IgD-negative memory B cell (primary cell): ENCODE measurements at places on chromosomes 6 and 20. TPM values are rescaled to one million over a fixed set of nuclear protein-coding genes. Genes with fewer than 3 reads are reported as not detected.

BMP7 gene
- not detected for polyA plus RNA-seq

ABHD16B gene
- 0.19 TPM for polyA plus RNA-seq

KCNG1 gene
- polyA plus RNA-seq: 3.3 TPM

SMLR1 gene
- polyA plus RNA-seq: not detected

SNAP25 gene
- polyA plus RNA-seq: not detected

UNC93A gene
- polyA plus RNA-seq: not detected

TREM2 gene
- not detected for polyA plus RNA-seq

TGM3 gene
- not detected for polyA plus RNA-seq

MYB gene
- not detected for polyA plus RNA-seq

RIN2 gene
- polyA plus RNA-seq: not detected

SLC16A10 gene
- polyA plus RNA-seq: 1.2 TPM

GCLC gene
- polyA plus RNA-seq: 25.6 TPM

ERVFRD-1 gene
- polyA plus RNA-seq: not detected

BANF2 gene
- not detected for polyA plus RNA-seq

COL19A1 gene
- polyA plus RNA-seq: 5.3 TPM

FABP7 gene
- polyA plus RNA-seq: not detected

PLG gene
- polyA plus RNA-seq: not detected

LINC00237 gene
- not detected for polyA plus RNA-seq

MAP7 gene
- 4.0 TPM for polyA plus RNA-seq

TRIM31 gene
- not detected for polyA plus RNA-seq

TMEM217 gene
- polyA plus RNA-seq: not detected

TMEM74B gene
- polyA plus RNA-seq: 0.80 TPM

UST gene
- polyA plus RNA-seq: 1.3 TPM

BMP5 gene
- polyA plus RNA-seq: not detected

FGD2 gene
- 99.8 TPM for polyA plus RNA-seq

SERPINB1 gene
- 85.6 TPM for polyA plus RNA-seq

HLA-DQA1 gene
- polyA plus RNA-seq: 377 TPM

SLC24A3 gene
- not detected for polyA plus RNA-seq

ZBP1 gene
- 29.6 TPM for polyA plus RNA-seq

SMPD2 gene
- polyA plus RNA-seq: 22.0 TPM

HS3ST5 gene
- not detected for polyA plus RNA-seq

RBM24 gene
- polyA plus RNA-seq: not detected

MLIP gene
- polyA plus RNA-seq: not detected

ZSCAN16 gene
- polyA plus RNA-seq: 14.3 TPM

RAD21L1 gene
- not detected for polyA plus RNA-seq

LY86 gene
- polyA plus RNA-seq: 394 TPM

ELOVL4 gene
- not detected for polyA plus RNA-seq

ADGRF4 gene
- not detected for polyA plus RNA-seq

SLC35F1 gene
- not detected for polyA plus RNA-seq

LAMA4 gene
- polyA plus RNA-seq: not detected

PPP1R10 gene
- 28.0 TPM for polyA plus RNA-seq

RSPO4 gene
- polyA plus RNA-seq: not detected
